NCI-H774 (cell line): ENCODE measurements at places on chromosomes 7 and 10.

DNA sequence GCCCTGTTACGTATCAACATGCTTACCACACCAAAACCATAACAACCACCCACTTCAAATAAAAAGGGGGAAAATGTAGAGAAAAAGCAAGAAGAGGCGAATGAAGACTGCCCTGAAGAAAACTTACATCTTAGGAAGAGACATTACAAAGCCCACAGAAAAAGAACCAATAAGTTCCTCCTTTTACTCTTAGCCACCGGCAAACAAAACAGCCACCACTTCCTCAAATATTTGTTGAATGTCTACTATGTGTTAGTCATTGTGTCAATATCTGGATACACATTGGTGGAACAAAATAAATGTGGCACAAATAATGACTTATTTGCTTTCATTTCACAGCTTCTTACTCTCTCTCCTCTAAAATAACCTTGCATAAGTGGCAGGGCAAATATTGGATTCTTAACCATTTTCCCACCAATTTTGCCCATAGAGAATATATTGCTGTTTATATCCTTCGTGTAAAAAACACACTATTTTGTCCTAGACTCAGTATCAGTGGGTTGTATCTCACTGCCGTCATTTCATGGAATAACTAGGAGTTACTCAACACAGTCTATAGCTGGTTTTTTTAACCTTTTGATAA lies 106.8 kb downstream of the ANK3 start:
- DNase-seq: peak; percentile 76

DNA sequence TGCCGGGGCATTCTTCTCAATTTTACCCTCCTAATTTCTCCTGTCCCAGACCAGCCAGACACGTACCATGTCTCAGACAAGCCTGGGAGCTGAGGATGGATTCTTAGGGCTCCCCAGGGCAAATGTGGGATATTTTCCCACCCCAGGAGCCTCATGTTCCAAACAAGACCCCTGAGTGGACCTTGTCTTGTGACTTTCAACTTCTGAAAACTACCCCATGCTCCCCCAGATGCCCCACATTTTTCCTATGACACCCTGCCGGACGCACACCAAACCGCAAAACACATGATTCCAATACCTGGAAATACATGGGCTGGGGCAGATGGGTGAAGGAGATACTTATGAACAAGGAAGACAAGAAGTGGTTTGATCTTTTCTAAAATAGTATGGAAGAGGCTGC lies 874 bp downstream of the GIMAP5 start:
- no peak for DNase-seq

DNA sequence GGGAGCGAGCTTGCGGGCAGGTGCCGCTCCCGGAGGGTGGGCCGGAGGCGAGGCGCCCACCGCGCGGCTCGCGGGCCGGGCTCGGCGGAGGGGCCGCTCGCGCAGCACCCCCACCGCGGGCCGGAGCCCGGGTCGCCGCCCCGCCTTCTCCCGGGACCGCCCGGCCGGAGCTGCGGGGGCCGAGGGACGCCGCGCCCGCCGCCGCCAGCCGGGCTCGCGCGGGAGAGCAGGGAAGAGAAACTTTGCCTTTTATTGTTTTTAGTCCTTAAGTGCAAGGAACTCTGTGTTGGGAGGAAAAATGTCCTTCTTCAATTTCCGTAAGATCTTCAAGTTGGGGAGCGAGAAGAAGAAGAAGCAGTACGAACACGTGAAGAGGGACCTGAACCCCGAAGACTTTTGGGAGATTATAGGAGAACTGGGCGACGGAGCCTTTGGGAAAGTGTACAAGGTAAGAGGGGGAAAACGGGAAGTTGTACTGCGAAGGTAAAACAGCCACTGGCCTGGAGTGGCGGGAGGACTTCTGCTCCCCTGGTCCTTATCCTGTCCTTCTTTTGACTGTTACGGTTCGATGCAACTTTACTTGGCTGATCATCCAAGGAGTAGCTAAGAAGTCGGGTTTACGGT lies 620 bp downstream of the SLK start:
- no peak for DNase-seq

DNA sequence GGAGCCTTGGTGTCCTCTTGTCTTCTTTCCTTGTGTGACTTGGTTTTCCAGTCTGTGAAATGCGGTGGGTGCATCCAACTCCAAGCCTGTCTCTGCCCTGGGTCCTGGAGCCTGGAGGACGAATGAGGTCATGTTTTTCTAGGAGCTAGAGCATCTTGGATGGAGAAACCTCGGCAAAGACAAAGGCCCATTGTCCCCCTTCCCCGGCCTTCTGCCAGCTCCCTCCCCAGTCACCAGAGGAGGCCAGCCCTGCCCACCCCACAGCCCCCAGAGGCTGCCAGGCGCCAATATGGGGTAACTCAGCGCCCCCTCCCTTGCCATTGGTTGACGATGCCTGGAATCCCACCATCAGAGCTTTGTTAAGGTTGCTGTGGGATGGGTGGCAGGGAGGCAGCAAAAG lies 40.4 kb downstream of the KCTD7 start:
- DNase-seq: no peak

- no peak for DNase-seq
These were observed 137.7 kb downstream of the ETV1 start for GRCh38 chr7:13851736-13852135.

- no peak for DNase-seq
These were observed 121.4 kb upstream of the INHBA start for GRCh38 chr7:41824284-41824683.

- DNase-seq: no peak
These were observed 89.7 kb upstream of the STEAP1B start for GRCh38 chr7:22589641-22590201.

GRCh38 chr10:4217653-4218052 lies 432.6 kb upstream of the KLF6 start:
- no peak for DNase-seq

- no peak for DNase-seq
These were observed 10.1 kb downstream of the OTUD1 start for GRCh38 chr10:23448802-23449570.

DNA sequence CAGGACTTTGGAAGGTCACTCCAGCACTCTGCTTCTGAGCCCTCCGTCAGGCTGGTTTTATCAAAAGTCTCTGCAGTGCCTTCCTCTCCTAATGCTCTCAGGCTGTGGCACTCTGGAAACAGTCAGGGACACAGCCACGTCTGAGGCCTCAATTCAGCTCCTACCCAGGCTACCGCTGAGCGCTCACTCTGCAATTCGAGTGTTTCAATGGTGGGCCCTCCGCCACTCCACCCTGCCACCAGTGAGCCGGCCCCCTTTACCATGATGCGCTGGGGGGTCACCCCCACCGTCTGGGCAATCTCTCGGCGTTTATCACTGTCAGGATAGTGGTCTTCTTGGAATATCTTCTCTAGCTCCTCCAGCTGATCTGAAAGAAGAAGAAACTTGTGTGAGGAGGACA lies 3.5 kb downstream of the NOBOX start:
- DNase-seq: no peak

DNA sequence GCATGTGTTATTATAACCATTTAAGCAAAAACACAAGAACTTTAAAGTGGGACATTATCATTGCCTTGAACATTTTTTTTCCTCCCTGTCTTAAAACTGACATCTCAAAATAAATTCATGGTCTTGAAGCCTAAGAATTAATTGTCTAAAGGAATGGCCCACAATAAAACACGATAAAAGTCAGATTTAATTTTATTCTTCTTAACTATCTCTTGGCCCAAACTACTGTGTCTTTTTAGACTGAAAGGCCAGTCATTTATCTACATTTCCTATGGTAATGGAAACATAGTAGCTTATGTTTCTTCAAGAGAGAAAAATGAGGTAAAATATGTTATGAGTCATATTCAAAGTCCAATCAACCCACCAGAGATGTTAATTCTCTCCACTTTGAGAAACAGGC lies 24.4 kb upstream of the ETV1 start:
- DNase-seq: no peak
